ENCODE measurements at places on chromosomes 13 and 19. TPM values are rescaled to one million over a fixed set of nuclear protein-coding genes. Genes with fewer than 3 reads are reported as not detected.

GRCh38 chr13:33917190-33917589, 99.2 kb downstream of the RFC3 start:
- no peak for DNase-seq

DNA sequence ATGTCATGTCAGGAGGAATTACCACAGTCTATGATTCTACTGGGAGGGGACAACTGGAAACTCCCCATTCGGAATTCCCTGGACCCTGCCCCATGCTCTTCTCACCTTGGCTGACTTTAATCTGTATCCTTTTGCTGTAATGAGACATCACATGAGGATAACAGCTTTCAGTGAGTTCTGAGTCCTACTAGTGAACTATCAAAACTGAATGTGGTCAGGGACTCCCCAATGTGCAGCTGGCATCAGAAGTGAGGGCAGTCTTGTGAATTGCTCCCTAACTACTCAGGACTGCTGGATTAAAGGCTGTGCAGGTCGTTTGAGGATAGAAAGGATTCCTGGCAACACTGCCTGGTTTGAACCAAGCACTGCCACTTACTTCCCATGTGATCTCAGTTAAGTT, 15.2 kb downstream of the SIGLEC7 start:
- no peak for DNase-seq

DNA sequence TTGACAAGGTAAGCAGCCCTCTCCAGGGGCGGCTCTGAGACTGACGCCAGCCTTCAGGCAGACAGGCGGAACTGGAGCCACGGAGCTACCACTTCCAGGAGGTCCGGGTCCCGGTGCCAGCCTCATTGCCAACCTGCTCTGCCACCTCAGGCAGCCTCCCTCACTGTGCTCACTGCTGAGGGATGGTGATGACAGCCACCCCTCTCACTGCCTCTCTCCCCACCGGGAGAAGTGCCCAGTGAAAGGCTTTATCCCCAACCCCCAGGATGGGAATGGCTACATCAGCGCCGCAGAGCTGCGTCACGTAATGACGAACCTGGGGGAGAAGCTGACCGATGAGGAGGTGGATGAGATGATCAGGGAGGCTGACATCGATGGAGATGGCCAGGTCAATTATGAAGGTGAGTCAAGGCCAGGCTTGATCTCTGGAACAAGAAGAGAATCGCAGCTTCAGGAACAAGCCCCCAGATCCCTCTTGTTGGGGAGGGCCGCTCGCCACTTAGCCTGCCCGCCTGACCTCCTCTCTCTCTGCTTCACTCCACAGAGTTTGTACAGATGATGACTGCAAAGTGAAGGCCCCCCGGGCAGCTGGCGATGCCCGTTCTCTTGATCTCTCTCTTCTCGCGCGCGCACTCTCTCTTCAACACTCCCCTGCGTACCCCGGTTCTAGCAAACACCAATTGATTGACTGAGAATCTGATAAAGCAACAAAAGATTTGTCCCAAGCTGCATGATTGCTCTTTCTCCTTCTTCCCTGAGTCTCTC, 7.6 kb downstream of the CALM3 start:
- no peak for DNase-seq

The IFNL1 gene
- not detected for total RNA-seq

DNA sequence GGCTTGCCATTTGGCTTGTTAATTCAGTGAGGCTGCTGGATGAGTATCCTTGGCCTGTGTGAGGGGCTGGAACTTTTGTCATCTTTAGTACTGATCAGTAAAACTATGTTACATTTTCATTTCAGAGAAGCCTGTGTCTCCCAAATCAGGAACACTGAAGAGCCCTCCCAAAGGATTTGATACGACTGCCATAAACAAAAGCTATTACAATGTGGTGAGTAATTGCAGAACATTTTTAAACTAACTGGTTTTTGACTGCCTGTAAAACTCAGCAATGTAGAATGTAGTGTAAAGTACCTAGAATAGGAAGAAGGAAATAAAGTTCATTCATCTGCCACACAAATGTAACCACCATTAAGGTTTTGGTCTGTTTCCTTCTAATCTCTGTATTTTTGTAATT, 87.4 kb upstream of the TEX29 start:
- no peak for DNase-seq

GRCh38 chr13:106566641-106567473, 1.1 kb downstream of the ARGLU1 start:
- DNase-seq, result peak; percentile 52

GRCh38 chr13:102965802-102966201, 100.4 kb downstream of the SLC10A2 start:
- no peak for DNase-seq

The C19orf73 gene
- total RNA-seq, result 0.54 TPM
